ENCODE measurements at places on chromosomes 16 and 17. TPM values are rescaled to one million over a fixed set of nuclear protein-coding genes. Genes with fewer than 3 reads are reported as not detected.

GRCh38 chr16:55571191-55571897 is 4.9 kb downstream of the CAPNS2 start:
- no peak for DNase-seq

MAP1LC3B gene
- 68.6 TPM for total RNA-seq

DPEP2 gene
- 12.6 TPM for total RNA-seq

DNA sequence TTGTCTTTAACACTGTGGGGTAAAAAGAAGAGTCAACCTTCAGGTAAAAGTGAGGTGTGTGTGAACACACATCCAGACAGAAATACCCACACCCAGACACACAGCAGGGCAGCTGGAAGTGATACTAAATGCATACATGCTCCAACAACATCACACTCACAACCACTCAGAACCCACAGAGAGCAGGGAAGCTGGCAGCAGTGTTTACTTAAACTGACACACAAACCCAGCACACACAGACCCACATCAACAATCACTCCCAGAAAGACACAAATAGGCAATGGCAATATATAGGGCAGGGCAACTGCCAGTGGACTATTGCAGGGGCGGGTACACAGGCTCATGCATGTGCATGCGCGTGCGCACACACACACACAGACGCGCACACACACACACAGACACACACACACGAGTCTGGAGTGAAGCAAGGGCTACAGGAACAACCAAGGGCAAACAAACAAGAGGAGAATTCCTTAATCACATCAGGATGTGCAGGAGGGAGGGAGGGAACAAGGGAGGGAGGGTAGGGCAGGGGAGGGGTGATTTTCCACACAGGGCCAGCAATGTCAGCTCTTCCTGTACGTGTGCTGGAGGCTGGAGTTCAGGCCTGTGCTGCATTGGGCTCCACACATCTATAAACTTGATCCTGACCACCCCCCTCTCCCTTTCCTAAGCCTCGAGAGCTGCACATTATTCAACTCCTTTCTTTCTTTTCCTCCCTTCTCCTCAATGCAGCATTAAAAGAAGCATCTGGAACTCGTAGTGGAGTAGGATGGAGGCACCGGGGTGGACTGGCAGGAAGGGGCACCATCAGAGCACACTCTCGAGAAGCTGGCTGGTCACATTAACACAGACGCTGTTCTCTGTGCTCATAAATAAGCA is 30.1 kb downstream of the HIC1 start:
- peak; percentile 86 for DNase-seq

GRCh38 chr17:14672830-14673229 is 371.9 kb downstream of the HS3ST3B1 start:
- DNase-seq = no peak

IQCK gene
- total RNA-seq = 23.1 TPM

MYO15B gene
- 231 TPM for total RNA-seq

DNA sequence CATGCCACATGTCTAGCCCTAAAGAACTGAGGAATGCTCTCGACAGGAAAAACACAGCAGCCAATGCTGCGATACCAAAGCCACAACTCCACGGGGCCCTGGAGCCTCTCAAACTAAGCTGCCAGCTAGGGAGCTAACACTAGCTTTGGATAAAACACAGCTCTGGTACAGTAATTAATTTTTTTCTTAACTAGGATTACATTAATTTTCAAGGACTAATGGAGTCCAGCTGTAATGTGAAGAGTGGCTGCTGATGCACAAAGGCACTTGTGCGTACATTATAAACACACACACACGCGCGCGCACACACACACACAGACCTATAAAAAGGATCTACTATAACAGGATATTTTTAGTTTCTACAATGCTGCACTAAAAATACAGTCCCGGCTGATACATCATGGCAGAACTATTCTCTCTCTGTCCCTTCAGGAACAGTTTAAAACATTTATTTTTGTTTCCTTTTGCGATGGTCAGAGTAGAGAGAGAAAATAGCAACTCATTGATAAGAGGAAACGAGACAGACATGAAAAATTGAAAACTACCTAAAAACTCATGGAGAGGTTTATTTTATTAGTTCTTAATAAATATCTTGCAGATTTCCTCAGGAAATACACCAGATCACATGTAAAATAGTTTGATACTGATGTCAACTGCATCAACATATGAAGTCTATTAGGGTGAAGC is 88.5 kb downstream of the SMG6 start:
- no peak for DNase-seq

DNA sequence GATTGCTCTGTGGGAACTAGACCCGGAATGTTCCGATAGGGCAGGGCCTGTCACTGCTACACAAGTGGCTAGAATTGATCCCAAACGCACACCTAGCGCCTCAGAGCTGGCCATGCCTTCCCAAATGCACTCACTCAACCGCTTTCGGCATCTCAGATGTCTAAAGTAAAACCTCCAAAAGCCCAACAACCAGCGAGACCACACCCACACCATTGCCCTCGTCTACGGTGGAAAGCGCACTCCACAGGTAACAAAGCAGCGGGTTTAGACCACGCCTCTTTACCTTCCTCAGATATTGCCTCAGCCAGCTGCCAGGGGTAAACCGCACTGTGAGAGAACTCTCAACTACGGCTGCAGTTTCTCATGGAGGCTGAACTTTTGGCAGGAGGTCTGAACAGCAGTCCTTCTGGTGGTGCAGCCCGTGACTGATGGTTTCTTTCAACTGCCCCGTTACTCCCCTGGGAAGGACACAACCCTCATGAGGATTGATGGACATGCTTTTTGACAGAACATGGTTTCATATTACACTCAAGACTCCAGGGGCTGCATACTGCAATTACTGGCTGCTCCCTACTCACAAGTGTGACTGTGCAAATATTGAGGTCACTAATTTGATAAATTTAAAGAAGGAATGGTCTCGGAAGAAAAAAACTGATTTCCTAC is 34.5 kb downstream of the USP7 start:
- DNase-seq = no peak

- no peak for DNase-seq
Measured at GRCh38 chr17:36703860-36704266, 102.5 kb downstream of the MRM1 start.

DNA sequence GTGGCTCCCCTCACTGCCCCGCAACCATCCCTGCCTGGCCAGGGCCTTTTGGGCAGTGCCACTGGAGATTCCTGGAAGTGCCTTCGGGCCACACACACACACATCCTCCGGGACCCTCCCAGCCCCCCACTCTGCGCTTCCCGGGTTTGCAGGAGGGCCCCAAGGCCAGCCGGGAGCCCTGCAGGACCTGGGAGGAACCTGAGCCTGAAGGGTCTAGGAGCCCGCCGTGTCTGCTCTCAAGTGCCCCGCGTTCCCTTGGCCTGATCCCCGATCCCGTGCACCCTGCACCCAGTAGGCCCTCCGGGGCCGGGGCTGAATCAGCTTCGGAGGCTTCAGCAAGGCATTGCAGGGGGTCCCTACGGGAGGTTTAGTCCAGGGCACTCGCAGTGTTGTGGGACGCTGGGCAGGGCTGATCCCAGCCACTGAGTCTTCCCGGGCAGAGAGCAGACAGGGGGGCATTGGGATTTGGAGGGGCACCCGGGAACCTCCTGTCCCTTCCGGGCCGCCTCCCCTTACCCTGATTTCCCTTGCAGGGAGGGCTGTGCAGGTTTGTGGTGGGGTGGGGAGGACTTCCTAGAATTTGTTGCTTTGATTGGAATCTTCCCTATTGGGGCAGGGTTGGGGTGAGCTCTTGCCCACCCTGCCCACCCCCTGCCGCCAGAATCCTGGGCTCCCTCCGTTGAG is 36.9 kb downstream of the TMEM235 start:
- DNase-seq = no peak

- no peak for DNase-seq
Measured at GRCh38 chr17:58303971-58304749, 23.4 kb upstream of the MPO start.

GRCh38 chr17:74070998-74071679 is 132.3 kb upstream of the RPL38 start:
- no peak for DNase-seq

TMEM100 gene
- total RNA-seq = 29.1 TPM

DNA sequence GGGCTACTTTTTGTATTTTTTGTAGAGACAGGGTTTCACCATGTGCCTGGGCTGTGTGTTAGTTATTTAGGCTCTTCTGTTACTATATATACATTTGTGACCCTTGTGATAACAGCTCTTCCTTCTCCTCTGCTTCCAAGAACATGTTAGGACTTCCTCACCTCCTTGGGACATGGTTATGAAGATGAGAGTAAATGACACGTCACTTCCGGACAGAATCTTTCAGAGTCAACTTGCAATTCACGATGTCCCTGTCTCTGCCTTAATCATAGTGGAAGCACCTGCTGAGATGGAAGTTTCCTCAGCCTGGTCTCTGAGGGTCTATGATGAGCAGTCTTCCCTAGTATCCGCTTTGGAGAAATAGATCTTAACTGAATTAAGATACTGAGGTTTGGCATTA is 42.9 kb downstream of the CCDC42 start:
- DNase-seq = no peak

DNA sequence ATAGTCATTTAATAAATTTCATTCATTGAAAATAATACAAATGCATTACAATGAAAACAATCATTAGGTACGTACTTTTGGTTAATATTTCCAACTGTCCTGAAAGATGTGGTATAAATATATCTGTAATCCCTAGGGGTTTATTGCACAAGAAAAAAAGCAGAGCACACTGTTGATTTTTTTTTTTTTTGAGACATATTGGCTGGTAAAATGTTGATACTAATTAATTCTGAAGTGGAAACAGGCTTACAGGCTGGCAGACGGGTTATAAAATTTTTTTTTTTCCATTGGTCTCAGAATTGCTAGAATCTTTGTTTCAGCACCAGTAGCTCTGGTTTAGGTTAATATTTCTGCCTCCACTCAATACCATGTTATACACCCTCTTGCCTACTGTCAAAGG is 193.6 kb downstream of the MAP2K6 start:
- DNase-seq = no peak

DNA sequence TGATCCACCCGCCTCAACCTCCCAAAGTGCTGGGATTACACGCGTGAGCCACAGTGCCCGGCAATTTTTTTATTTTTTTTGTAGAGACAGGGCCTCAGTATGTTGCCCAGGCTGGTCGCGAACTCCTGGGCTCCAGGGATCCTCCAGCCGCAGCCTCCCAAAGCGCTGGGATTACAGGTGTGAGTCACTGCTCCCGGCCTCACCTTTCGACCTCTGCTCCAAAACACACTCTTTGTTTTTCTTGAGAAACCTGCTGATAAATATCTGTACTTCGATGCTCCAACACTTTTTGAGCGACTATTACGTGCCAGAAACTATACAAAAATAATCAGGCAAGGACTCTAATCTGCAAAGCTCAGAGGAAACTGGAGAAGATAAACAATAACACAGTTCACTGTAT is 1.0 kb downstream of the MED1 start:
- no peak for DNase-seq

- DNase-seq = no peak
Measured at GRCh38 chr17:28949185-28950016, 1.9 kb downstream of the PHF12 start.

SMIM36 gene
- total RNA-seq = not detected

GNAO1 gene
- total RNA-seq = 12.9 TPM

DNA sequence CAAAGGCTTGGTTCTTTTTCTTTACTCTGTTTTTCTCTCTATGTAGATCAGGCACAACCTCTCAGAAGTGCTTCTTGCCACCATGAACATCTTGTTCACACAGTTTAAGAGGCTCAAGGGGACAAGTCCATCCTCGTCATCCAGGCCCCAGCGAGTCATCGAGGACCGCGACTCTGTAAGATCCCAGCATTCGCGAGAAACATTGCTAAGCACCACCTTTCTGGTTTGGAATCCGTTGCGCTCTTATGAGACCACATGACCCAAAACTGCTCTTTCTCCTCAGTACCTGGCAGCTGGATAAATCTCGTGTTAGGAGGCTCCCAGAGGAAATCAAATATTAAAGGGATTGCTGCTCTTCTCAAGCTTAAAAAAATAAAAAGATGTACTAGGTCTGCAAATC is 23.3 kb upstream of the SLC12A3 start:
- no peak for DNase-seq

GRCh38 chr16:87016046-87017035 is 300.9 kb downstream of the C16orf95 start:
- DNase-seq = no peak

GRCh38 chr17:67487506-67487905 is 110.4 kb downstream of the PITPNC1 start:
- DNase-seq = no peak

DNA sequence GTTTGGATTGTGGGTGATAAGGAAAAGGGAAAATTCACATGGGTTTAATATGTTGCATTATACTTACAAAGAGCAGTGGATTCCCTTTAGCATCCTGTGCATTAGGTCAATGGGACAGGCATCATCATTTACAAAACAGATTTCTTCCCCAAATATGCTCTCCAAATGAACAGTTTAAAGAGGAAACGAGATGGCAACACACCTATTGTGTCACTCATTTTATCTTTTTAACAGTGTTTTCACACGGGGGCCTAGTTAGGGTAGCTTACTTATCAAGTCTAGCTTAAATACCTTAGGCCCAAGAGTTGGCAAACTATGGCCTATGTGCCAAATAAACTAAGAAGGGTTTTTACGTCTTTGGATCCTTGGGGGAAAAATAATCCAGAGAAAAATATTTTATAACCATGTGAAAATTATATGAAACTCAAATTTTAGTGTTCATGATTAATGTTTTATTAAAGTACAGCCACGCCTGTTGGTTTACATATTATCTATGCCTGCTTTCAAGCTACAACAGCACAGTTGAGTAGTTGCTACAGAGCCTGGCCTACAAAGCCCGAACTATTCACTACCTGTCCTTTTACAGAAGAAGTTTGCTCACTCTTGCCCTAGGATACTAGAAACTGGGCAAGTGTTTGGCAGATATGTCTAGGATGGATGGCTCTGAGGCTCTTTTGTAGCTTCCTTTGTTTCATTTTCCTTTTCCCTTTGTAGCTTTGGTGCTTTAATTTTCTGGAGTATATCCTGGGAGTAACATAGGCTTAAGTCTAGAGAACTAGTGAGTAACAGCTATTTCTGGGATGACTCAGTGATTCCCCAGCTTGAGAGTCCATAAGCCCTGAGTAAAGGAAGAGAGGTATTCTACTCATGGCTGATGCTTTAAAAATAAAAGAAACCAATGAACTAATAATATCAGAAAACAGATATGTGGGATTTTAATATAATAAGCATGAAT is 12.4 kb downstream of the NUP93 start:
- no peak for DNase-seq

GRCh38 chr17:62163847-62164246 is 98.8 kb upstream of the MED13 start:
- no peak for DNase-seq

- DNase-seq = no peak
Measured at GRCh38 chr16:5852151-5852550, 754.6 kb upstream of the EEF2KMT start.

RAMP2 gene
- 32.6 TPM for total RNA-seq

FBXW10 gene
- total RNA-seq = not detected

GRCh38 chr17:42660692-42661345 is 1.7 kb downstream of the TUBG2 start:
- DNase-seq = no peak

OR2C1 gene
- total RNA-seq = 0.59 TPM

REXO5 gene
- 5.7 TPM for total RNA-seq

SDR42E2 gene
- total RNA-seq = not detected

DNA sequence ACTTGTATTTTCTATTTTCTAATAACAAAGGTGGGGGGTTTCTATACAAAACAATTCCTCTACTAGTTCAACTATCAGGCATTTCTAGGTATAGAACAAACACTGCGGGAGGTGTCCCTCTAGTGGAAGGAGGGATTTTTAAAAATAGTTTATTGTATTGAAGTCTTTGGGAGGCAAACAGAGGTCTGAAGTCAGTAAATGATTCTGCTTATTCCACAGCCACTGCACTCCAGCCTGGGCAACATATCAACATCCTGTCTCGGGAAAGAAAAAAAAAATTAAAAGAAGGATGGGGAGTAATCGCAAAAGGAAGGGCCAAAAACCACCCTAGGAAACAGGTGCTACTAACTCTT is 648 bp upstream of the ERCC4 start:
- DNase-seq = peak; percentile 16
